Cardiac septum (tissue), 1 donor: ENCODE measurements at places on chromosomes 7 and 10.

GRCh38 chr7:156162451-156162850, 350.2 kb upstream of the SHH start:
- DNase-seq: no peak

DNA sequence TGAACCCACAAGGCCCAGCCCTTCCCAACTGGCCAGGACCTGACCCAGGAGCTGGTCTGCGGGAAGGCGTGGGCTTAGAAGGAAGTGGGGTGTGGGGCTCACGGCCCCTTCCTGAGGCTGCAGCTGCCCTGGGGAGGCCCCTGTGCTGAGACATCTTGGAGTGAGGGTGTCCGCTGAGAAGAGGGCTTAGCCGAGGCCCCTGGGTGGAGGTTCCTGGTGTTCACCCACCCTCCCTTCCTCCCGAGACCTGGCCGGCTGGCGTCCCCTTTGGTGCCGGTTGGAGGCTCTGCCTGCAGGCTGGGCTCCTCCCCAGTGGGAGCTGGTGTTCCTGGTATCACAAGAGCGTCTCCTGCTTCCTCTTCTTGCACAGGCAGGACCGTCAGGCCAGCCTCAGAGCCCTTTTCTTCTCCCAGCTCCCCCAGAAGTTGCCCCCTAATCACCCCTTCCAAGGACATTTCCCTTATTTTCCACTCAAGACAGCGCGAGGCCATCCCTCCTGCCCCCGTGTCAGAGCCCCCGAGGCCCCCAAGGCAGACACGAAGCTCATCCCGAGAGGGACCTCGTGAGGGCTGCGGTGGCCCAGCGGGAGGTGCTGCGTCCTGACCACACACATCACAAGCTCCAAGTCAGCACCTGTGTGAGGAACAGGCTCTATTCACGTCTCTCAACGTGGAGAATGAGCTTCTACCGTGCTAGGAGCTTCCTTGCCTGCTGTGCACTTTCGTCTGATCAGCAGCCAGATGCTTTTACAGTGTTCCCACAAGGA, 25.1 kb upstream of the FAM20C start:
- DNase-seq: no peak

DNA sequence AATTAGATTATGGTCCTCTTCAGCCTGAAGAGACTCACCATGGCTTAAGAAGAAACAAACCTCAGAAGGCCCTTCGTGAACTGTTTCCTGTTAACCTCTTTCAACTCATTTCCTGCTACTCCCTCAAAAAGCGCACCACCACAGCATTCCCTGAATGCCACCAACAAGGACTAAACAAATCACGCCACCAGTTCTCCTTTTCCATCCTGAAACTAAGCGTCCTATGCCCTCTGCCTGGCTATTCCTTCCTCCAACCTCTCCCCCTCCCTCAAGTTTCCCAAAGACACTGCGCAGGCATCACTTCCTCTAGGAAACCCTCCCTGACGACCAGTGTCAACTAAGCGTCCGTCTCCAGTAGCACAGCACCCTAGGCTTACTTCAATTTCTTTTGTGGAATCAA, 12.0 kb downstream of the YWHAG start:
- DNase-seq: no peak

DNA sequence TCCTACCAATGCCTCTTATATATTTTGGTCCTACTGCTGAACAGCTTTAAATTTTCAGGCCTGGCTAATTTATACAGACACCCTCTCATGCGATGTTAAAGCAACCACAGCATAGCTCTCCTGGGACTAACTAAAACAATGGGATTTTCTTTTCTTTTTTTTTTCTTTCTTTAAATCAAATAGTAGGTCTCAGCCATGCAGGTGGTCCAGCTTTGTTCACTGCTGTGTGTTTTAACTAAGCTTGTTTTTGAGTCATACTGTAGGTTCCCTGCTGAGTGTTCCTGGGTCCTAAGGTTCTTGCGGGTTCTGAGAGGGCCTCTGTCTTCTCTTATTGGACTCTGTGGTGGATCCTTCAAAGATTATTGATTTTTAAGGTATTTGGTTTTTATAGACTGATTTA, 113.1 kb upstream of the SORCS1 start:
- no peak for DNase-seq

- DNase-seq: no peak
Observed at GRCh38 chr10:100192350-100192749, 6.5 kb upstream of the ERLIN1 start.

DNA sequence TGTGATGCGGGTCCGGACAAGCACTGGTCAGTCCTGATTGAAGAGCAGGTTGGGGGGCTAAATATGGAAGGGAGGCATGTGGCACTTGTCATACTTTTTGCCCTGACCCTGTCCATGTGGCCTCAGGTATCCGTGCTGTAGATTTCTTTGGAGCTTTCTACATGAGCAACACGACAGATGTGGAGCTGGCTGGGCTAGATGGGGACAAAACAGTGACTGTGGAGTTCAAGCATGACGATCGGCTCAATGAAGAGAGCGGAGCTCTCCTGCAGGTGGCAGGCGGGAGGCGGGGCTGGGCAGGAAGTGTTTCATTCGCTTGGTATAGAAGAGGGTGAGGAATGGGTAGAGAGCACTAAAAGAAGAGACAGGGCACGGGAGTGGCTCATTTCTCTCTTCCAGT, 13.0 kb upstream of the CHCHD1 start:
- no peak for DNase-seq

- DNase-seq: no peak
Observed at GRCh38 chr10:25758041-25758457, 176.0 kb upstream of the MYO3A start.

DNA sequence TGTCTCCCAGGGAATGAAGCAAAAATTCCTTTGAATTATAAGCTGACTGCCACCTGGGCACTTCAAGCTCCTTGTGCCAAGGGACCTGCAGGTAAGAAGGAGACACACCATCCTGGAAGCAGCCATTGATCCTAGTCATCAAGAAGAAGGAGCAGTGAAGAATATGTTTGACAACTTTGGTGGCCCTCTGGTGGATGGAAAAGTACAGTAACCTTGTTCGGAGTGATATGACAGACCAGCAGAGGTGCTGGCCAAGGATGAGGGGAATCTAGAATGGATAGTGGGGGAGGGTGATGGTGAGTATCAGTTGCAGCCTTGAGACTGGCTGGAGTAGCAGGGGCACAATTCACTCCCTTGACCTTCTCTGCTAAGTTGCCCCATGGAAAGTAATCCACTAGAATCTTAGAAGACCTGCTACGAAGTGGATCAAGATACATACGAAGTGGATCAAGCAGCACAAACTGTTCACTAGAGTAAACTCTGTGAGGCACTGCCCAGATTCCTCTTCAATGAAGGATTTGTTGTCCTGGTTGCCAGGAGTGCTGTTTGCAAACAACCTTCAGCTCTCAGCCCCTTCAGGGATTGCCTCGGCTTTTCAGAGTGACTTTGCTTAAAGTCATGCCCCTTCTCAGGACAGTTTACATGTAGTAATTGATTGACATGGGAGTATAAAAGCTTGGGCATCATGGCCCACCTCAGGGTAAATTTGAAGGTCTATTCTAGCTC, 44.8 kb upstream of the ORC5 start:
- DNase-seq: no peak

DNA sequence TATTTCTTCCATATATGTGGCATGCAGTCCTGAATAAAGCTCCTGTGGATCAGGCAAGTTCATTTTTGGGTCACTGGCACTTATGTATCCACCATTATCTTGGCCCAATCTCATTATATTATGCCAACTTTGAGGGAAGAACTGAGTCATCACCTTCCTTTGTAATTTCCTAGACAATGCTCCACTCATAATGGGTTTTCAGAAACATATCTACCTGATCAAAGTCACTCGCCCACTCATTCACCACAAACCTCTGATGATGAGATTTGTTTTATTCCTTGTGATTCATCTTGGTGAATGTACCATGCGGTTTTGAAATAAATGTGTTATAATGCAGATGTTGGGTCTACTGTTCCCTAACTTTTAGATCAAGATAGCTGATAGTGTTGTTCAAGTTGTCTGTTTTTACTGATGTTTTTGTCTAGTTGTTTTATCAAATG, 525.8 kb downstream of the KIF20B start:
- DNase-seq: no peak

DNA sequence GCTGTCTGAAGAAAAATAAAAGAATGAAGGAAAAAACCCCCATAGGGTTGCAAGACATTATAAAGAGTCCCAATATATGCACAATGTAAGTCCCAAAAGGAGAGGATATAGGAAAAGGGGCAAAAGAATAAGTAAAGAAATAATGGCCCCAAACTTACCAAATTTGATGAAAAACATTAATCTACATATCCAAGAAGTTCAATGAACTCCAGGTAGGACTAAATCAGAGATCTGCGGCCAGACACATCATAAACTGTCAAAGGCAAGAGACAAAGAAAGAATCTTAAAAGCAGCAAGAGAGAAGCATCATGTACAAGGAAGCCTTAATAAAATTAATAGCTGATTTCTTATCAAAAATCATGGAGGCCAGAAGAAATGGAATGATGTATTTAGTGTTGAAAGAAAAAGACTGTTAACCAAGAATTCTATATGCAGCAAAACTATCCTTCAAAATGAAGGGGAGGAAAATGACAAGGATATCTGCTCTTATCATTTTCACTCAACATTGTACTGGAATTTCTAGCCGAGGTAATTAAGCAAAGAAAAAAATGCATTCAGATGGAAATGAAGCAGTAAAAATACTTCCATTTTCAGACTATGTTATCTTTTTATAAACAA, 95.7 kb upstream of the GLI3 start:
- no peak for DNase-seq

GRCh38 chr10:23412223-23412622, 26.7 kb upstream of the OTUD1 start:
- DNase-seq: no peak

GRCh38 chr10:93397020-93397419, 85.1 kb downstream of the MYOF start:
- no peak for DNase-seq

DNA sequence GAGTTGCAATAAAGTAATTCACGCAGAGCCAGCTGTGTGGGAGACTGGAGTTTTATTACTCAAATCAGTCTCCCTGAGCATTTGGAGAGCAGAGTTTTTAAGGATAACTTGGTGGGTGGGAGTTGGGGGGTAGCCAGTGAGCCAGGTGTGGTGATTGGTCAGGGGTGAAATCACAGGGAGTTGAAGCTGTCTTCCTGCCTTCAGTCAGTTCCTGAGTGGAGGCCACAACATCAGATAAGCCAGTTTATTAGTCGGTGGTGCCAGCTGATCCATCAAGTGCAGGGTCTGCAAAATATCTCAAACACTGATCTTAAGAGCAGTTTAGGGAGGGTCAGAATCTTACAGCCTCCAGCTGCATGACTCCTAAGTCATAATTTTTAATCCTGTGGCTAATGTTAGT, 3.3 kb upstream of the CYP51A1 start:
- DNase-seq: no peak

DNA sequence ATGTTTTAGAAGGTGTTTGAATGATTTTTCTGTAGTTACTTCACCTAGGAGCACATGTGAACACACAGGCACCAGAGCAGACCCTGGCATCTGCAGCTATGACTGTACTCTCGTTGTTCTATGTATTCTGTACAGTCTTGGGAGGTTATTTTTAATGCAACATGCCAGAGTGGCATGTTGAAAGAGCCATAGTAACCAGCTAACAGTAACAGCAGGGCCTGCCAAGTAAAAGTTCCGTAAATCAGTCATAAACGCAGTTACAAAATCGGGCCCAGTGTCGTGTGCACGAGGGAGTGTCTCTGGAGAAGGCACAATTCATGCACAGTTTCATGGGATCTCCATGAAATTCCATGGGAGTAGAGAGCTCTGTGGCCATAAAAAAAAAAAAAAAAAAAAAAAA, 108.3 kb upstream of the CDK6 start:
- DNase-seq: no peak

- DNase-seq: no peak
Observed at GRCh38 chr10:23886355-23886754, 322.6 kb upstream of the KIAA1217 start.

DNA sequence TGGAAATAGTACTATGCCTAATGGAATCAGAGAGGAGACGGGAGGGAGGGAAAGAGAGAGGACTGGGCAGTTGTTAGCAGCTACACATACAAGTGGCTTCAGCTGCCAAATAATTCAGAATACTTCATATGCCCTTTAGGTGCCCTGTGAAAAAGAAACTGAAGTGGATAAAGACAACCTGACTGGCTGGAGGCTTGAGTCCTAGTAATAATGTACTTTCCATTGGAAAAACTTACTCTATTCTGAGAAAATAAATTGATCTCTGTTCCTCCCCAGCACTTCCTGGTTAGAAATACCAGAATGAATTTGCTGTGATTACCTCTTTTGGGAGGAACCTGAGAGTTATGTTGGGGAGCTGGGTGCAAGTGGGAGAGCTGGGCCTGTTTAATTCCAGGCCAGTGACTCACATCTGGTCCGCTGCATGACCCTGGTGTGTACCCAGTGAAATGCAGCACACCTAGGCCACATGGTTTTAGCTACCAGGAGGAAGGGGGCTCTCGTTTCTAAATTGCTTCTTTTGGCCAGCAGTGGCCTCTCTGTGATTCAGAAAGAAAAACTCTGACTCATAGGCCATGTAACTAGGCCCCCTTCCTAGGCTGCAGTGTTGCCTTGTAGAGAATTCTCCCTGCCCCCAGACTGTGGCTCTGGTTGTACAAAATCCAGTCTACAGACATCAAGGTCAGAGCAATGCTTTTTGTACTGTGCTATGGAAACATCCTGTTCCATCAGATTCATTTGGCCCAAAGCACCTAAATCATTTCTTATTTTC, 6.5 kb downstream of the AGFG2 start:
- DNase-seq: no peak

GRCh38 chr7:77467408-77467807, 51.3 kb upstream of the GSAP start:
- no peak for DNase-seq

- DNase-seq: no peak
Observed at GRCh38 chr7:519484-520390, at the start of gene PDGFA. Gene PDGFA, minus strand, starts transcription at chr7:519846. Its CDS starts 845 bp downstream, at chr7:519001.

- DNase-seq: no peak
Observed at GRCh38 chr10:28091913-28092312, 93.0 kb upstream of the ODAD2 start.

- no peak for DNase-seq
Observed at GRCh38 chr10:4006051-4006450, 221.0 kb upstream of the KLF6 start.

GRCh38 chr7:43764039-43764761, 5.7 kb downstream of the BLVRA start:
- DNase-seq: no peak

- DNase-seq: no peak
Observed at GRCh38 chr10:38118072-38118807, 24.1 kb downstream of the ZNF37A start.

GRCh38 chr7:151086802-151087244, 548 bp downstream of the AGAP3 start:
- DNase-seq: no peak

- no peak for DNase-seq
Observed at GRCh38 chr10:3295582-3296151, 123.1 kb upstream of the PITRM1 start.
